ENCODE measurements at places on chromosomes 13 and 19. TPM values are rescaled to one million over a fixed set of nuclear protein-coding genes. Genes with fewer than 3 reads are reported as not detected.

The OR4F17 gene
- total RNA-seq = 0.32 TPM

The PLK5 gene
- not detected for total RNA-seq

The ZNF57 gene
- 3.9 TPM for total RNA-seq

The TSKS gene
- total RNA-seq = 0.43 TPM

The TMEM255B gene
- 0.43 TPM for total RNA-seq

The ARHGAP45 gene
- total RNA-seq = 0.43 TPM

The CALR3 gene
- not detected for total RNA-seq

The CYP4F2 gene
- total RNA-seq = not detected

The JSRP1 gene
- not detected for total RNA-seq

The COQ8B gene
- total RNA-seq = 25.8 TPM

The DNAJC15 gene
- total RNA-seq = 6.1 TPM

DNA sequence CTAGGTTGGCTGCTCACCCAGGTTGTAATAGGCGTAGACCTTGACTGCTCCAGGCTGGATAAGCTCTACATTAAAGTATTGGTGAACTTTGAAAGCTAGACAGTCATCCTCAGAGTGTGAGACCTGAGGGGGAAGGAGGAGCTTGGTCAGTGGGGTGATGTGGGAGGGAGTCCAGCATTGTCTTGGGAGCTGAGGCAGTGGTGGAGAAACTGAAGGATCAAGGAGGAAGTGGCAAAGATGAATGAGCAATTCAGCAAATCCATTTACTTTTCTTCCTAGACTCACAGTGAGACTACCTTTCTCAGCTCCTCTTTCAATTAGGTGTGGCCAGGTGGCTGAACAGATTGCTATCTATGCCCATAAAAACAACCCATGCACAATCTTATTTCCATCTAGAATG, 10.2 kb upstream of the TNFSF14 start:
- no peak for DNase-seq

GRCh38 chr19:14507704-14508542, 10.3 kb downstream of the DNAJB1 start:
- DNase-seq = peak; percentile 47

DNA sequence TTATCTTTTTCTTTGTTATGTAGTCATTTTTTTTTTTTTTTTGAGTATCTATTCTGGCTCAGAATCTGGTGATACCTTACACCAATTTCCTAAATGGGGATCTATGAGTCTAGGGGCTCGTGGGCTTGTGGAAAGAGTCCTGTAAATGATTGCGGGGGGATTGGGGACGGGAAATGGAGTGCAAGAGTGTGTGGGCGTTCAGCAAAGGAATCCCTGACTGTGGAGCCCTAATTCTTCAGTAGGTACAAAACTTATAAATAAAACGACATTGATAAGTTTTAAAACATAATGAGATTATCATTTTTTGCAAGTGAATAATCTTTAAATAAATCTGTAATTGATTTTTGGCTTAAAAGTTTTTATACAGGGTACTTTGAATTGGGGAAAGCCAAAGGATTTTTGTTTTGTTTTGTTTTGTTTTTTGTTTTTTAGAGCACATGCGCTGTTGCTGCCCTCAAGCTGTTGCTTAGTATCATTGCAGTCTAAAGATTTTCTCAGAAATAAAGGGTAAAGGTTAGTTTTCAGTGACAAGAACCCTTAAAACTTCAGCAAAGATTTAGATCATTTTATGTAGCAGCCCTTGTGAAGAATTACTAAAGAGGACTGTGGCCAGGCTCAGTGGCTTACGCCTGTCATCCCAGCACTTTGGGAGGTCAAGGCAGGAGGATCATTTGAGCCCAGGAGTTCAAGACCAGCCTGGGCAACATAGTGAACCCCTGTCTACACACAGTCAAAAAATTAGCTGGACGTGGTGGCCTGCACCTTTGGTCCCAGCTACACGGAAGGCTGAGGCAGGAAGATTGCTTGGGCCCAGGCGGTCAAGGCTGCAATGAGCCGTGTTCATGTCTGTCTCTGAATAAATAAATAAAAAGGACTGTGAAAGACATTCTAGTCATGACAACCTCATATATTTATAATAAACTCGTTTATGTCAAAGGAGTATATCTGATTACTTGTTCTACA, 1.7 kb downstream of the ERCC5 start:
- peak; percentile 60 for DNase-seq

GRCh38 chr13:24050292-24050711, 110.2 kb upstream of the SPATA13 start:
- peak; percentile 76 for DNase-seq

DNA sequence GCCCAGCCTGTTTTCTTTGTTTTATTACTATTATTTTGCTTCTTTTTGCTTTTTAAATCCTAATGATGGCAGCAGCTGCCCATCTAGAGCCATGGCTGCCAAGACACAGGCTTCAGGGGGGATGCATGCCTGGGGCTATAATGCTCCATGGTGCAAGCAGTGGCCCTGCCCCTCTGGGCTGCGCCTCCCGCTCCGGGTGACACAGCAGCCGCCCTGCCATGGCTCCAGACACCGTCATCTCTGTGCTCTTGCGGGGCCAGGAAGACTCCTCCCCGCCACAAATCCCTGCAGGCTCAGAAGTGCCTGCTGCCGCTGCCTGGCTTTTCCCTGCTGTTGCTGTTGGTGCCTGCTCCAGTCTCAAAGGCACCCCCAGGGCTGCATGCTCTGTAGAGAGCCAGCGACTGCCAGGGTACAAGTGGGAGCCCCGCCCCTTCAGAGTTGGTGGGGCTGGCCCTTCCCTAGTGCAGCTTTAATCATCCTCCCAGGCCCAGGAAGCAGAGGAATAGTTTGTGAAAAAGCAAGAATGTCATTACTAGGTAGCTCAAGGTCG, 581.5 kb downstream of the FGF9 start:
- DNase-seq = no peak

DNA sequence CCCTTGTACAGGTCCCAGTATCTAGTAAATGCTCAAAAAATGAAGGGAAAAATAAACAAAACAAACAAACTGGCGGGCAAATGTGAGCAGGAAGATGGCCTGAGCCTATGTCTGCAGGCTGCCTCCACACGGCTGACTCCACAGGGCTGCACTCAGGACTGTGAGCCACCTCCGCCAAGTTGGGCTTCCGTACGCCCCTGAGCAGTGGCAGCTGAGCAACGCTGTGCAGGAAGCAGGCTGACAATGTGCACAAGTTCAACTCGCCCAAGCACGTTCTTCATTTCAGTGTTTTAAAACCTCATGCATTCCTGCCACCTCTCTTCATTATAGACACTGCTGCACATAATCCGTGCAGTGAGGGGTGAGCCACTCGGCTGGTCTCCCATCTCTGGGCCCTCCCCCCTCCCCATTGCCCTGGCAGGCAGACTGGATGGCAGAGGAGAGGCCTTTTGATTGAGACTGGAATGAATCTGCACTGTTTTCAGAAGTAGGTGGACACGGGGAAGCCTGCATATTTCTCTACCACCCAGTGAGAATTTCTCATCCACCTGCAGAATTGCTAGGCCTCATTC, 915.3 kb downstream of the UQCRFS1 start:
- no peak for DNase-seq

DNA sequence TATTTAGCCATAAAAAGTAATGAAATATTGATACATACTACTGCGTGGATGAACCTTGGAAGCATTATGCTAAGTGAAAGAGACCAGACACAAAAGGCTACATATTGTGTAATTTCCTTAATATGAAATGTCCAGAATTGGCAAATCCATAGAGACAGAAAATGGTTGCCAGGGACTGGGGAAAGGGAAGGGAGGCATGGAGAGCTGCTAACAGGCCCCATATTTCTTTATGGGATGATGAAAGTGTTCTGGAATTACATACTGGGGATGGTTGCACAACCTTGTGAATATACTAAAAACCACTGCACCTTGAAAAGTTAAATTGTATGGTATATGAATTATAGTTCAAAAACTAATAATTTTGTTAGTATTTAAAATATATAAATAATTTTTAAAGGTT, 3.6 kb downstream of the IFT88 start:
- peak; percentile 76 for DNase-seq

GRCh38 chr13:29065142-29065541, 245.0 kb downstream of the MTUS2 start:
- DNase-seq = no peak

GRCh38 chr13:110779022-110779421, 65.5 kb downstream of the ING1 start:
- DNase-seq = no peak

- DNase-seq = peak; percentile 63
Observed at GRCh38 chr19:19460761-19461265, 54.5 kb downstream of the TSSK6 start.

- no peak for DNase-seq
Observed at GRCh38 chr19:17213334-17213733, 1.8 kb upstream of the USE1 start.

- DNase-seq = no peak
Observed at GRCh38 chr13:108855737-108856387, 226.5 kb downstream of the MYO16 start.

DNA sequence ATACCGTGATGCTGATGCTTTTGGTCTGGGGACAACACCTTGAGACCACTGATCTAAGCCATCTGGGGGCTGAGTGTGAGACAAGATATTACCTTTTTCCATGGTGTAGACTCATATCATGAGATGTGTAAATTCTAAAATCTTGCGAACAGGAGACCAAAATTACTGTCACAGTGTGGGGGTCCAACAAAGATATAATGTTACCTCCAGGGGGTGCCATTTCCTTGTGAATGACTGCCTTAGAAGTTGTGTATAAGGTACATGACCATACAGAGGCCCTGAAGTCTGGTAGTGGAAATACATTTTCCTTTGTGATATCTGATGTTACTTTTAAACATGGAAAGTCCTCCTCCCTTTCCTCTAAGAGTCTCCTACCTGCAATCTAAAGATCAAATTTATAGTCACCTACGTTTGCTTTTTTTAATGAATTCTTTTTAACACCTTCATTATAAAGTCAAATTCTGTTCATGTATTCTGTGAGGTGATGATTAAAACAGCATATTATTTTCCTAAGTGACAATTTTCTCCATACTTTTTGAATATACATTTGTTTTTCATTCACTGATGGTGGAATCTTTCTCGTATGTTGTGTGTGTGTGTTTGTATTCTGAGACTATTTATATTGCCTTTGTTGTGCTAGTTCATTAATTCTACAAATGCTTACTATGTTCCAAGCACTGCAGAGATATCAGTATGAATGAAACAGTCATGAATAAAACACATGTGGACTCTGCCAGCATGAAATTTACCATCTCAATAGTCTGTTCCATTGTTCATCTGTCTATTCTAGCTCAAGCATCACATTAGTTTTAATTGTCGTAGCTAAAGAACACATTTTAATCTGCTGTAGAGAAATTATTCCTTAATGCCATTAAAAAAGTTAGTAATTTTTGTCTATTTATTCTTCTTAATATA, 113.7 kb downstream of the RFC3 start:
- peak; percentile 61 for DNase-seq

DNA sequence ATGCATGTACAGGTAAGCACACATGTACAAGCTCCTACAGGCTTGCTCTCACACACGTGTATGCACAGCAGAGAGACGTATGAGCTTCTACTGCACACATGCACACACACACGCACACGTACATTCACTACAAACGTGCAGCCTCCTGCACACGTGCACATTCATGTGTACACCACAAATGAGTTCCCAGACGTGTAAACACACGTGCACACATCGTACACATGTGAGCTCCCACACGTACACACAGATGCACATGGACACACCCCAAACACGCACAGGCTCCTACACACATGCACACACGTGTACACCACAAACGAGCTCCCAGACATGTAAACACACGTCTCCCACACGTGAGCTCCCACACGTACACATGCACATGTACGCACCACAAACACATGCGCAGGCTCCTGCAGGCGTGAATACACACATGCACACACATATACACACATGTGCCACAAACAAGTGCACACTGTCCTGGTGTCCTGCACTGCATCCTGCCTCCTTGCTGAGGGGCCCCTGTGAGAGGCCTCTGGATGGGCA, 83.7 kb upstream of the MCF2L start:
- DNase-seq = no peak

- no peak for DNase-seq
Observed at GRCh38 chr13:26020891-26021290, 30.9 kb downstream of the SHISA2 start.

Measured in fibroblast of villous mesenchyme (primary cell).